ENCODE measurements at places on chromosomes 12 and 14.

GRCh38 chr12:116537101-116537904, 21.9 kb upstream of the MAP1LC3B2 start:
- DNase-seq, result peak; percentile 44

DNA sequence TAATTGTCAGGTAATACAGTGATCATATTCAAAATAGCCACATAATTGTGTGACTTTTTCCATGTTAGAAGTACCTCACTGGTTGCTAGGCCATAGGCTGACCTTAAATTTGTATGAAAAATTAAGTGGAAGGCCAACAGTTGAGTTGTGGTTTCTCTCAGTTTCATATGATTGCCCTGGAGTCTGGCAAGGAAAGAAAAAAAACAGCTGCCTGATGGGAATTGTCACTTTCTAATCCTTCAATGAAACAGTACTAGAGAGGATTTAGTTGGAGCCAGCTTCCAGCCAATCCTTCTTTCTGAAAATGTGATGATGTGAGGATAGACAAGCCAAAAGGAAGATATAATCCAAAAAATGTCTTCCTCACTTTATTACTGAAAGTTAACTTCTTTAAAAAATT, 113.6 kb downstream of the ALX1 start:
- DNase-seq, result no peak

- no peak for DNase-seq
Observed at GRCh38 chr12:76223869-76224268, 124.3 kb downstream of the BBS10 start.

DNA sequence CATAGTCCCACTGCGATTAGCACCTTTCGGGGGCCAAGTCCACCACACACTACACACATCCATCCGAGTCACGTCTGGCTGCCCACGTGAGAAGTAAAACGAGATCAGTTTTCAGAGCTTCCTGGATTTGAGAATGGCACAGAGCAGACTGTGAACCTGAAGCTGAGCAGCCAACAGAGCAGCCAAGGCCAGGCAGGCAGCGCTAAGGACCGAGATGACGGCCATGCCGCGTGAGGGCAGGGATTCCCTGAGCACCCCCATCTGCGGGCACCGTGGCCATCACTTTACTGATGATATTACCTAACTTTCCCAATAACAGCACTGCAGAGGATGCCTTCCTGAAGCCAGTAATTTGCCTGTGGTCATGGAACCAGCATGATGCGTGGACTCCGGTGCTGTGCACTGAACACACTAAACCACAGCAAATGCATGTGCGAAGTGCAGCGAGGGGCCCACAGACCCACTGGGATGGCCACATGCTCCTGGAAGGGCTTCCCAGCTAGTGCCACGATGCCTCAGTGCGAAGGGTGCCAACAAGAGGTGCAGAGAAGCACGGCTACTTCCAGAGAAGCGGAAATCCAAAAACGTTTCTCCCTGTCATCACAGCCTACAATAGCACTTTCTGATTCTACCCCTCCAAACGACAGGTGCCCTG, 56.0 kb downstream of the RNF34 start:
- DNase-seq, result no peak

DNA sequence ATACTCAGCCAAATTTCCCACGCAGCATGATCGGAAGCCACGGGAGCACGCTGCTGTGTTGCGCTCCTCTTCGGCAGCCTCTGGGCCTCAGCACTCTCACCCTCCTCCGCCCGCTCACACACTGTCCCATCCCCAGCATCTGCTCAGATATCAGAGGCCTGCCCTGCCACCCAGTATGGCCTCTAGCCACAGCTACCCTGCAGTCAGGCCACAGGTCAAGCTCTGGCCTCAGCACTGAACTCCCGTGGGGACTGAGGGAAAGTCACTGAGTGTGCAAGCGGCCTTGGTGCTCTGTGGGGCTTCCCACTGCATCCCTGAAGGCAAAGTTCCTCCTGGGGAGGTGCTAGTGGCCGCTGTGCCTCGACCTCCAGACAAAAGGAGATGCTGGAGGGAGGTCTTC, 2.0 kb downstream of the KRT77 start:
- DNase-seq, result no peak

GRCh38 chr12:25771476-25771875, 187.0 kb upstream of the RASSF8 start:
- no peak for DNase-seq

GRCh38 chr12:6231359-6232268, 31.4 kb downstream of the CD9 start:
- DNase-seq, result peak; percentile 15

GRCh38 chr14:99120526-99121318, 151.3 kb downstream of the BCL11B start:
- DNase-seq, result no peak

DNA sequence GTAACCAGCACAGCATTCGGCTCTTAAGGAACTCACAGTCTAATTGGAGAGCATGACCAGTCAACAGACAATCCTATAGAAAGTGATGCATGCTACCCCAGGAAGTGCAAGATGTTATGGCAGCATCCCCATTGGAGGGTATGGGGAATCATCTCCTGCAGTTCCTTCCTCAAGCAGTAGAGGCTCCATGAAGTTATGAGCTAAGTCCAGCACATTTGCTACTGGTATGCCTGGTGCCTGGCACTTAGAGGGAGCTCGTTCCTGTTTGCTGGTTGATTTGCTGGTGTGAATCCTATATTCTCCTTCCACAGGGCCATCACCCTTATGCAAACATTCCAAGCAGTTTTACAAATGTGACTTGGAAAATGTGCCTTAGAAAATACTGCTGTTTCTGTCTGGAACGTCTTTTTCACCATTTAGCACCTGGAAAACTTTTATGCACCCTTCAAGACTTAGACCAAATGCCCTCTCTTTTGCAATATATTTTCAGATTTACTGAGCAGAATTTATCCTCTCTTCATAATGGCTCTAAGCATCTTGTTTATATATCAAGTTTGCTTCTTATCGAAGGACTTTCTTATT, 136.1 kb upstream of the WSCD2 start:
- DNase-seq, result peak; percentile 18

- DNase-seq, result no peak
Observed at GRCh38 chr14:24254630-24255392, 8.2 kb downstream of the TGM1 start.

DNA sequence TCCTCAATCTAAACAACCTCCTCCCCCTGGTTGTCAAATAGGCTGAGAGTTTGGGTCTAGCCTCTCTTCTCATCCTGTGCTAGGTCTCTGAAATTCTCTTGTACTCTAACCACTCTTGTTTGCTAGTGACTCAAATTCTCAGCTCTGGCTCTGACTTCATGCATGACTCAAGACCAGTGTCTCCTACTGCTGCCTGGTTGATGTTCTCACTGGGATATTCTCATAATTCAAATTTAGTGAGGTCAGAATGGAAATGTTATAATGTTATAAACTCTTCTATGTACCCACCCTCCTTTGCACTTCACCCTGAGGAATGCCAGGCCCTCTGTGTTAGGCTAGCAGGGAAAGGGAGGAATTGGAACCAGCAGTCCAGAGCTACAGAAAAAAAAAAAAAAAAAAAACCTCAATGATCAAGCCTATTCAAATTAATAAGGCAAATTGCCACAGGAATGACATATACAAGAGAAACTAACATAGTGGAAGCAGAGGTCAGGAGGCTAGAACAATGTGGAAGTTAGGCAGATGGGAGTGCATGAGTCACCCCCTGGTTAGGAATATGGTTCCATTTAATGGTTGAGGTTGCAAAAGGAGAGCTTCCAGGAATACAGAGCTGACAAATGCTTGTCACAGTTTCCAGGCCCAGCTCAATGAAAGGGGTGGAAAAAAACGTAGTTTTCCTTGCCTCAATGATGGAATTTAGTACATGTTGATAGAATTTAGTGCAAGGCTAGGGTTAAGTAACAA, 459.5 kb downstream of the RMST start:
- DNase-seq, result no peak

- DNase-seq, result no peak
Observed at GRCh38 chr12:120230326-120230973, 29.5 kb upstream of the RPLP0 start.

DNA sequence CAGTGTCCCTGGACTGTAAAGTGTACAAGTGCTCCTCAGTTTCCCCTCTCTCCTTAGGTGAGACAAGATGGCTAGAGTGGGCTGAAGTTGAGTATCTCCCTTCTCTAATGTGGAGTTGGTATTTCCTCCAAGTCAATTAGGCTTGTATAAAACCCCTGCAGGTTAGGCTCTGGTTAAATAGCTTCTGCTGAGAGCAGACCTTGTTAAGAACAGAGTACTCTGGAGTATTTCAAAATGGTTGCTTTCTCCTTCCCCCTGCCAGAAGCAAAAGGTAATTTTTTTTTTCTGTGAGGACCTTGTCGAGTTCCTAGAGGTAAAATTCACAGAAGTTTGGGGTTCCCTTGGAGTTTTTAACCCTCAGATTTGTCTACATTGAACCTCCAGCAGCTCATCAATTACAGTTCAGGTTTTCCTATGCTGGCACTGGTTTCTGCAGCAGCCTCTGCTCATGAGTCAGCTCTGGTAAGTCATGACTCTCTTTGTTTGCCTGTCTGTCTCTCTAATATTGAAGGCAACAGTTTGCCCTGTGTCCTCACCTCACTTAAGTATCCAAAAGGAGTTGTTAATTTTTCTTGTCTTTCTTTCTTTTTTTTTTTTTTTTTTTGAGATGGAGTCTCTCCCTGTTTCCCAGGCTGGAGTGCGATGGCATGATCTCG, 27.8 kb upstream of the GLIPR1 start:
- no peak for DNase-seq

DNA sequence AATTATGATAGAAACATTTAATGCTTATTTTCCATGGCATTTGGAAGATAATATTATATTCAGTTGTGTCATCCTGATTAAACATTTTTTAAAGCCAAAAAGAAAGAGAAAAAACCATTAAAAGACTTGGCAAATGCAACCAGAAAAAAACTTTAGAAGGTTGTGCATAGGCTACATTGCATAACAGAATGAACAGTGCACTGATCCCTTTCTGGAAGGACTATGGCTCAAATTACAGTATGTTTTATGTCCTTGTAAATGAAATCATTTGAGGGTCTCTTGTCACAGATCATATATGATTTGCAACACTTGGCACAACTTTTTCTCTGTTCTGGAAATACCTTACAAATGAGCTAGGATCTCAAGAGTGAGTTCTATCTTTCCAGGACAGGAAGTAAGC, 275.2 kb upstream of the FLRT2 start:
- no peak for DNase-seq

- no peak for DNase-seq
Observed at GRCh38 chr12:63292471-63293221, 141.6 kb upstream of the AVPR1A start.

- no peak for DNase-seq
Observed at GRCh38 chr12:12282761-12283425, 16.0 kb upstream of the LRP6 start.

DNA sequence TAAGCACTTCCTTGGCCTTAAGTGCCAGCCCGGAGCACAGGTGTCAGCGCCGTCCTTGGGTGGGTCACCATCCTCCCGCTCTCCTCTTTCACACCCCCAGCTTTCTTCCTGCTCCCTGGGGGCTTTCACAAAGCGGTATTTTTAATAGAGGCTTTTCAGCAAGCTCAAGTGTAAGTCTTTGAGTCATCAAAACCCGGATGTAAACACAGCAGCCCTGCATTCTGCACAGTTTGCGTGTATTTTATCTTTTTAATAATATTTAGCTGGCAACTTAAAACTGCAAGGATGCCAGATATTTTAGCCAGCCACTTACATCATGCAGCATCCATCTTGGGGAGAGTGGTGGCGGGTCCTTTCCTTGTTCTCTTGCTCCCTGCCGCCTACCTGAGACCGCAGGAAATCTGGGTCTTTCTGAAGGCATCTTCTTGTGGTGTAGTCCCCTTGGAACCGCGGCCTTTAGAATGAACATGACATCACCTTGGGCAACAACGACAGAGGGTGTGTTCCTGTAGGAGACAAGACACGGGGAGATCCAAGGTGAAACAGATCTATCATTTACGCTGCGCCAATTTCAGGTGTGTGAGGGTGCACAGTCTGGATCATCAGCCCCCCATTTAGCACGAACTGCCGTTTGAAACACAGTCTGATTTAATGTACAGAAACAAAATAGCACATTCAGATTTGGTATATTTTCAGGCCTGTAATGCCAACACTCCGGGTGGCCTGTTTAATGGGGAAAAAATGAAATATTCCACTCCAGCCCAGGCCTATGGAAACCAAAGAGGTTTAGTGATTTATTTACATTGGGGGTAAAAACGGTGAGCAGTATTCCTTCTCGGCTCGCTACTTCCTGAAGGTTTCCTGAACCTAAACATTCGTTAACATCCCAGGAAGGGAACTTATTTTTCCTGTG, 12.5 kb upstream of the IRF2BPL start:
- DNase-seq, result peak; percentile 39

DNA sequence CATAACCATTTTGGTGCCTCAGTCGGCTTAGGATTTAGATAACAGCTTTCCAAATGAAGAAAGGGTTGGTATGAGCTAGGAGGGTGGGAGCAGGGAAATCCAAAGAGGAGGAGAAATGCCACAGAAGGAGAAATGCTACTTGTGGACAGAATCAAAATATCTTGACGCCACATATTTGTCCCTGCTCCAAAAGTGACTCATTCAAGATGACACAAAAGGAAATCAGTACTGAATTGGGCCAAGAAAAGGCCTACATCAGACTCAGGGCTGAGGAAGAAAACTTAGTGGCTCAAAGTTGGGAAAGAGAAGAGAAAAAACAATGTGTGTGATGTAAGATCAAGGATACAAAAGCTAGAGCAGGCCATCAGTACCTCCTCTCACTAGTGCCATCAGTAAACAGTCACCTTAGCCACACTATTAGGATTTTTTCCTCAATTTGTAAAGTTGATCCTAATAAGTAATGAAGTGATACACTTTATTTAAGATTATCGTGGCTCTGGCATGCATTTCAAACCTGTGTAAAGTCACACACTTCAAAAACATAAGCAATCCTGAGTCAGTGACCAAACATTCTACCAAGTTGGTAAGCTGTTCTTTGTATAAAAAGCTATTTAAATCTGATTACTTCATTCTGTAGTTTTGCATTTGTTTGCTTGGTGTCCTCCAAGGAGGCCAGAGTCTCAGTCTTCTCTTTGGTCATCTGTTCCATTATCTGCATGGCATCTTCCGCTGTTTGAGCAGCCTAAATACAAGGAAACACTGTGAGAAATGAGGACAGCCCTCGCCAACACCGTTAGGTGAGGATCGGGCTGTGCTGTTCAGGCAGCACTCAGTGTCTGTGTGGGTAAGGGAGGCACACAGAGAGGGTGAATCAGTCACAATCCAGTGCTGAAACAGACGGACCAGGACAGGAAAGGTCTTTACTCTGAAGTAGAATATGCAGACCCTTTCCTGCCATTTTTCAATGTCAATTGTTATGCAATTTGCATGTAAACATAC, 52.6 kb upstream of the VPS33A start:
- no peak for DNase-seq
